Fibroblast of skin of back (primary cell): ENCODE measurements at places on chromosomes 7 and 10.

DNA sequence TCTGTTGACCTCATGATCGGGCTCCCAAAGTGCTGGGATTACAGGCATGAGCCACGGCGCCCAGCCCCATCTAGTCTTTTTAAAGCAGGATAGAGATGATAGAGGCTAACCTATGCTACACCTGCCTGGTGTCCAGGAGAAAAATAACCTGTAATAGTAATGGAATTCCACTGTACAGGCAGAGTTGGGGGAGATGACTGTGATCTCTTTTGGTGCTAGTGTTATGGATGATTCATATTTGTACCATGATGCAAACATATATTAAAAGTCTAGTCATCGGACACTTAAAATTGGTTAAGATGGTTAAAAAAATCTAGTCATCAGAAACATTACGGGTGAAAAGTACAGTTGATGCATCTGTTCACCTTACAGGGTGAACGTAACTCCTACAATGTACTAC is 6.1 kb upstream of the SAR1A start:
- no peak for DNase-seq

- no peak for DNase-seq
Measured at GRCh38 chr7:21414795-21415393, 13.0 kb upstream of the SP4 start.

- DNase-seq = no peak
Measured at GRCh38 chr7:84092207-84092606, 102.4 kb downstream of the SEMA3A start.

GRCh38 chr7:131723926-131724325 is 167.5 kb upstream of the PODXL start:
- peak; percentile 8 for DNase-seq

GRCh38 chr7:134419085-134419484 is 39.8 kb downstream of the AKR1B1 start:
- no peak for DNase-seq

- peak; percentile 78 for DNase-seq
Measured at GRCh38 chr7:37901890-37902524, 14.6 kb downstream of the SFRP4 start.

DNA sequence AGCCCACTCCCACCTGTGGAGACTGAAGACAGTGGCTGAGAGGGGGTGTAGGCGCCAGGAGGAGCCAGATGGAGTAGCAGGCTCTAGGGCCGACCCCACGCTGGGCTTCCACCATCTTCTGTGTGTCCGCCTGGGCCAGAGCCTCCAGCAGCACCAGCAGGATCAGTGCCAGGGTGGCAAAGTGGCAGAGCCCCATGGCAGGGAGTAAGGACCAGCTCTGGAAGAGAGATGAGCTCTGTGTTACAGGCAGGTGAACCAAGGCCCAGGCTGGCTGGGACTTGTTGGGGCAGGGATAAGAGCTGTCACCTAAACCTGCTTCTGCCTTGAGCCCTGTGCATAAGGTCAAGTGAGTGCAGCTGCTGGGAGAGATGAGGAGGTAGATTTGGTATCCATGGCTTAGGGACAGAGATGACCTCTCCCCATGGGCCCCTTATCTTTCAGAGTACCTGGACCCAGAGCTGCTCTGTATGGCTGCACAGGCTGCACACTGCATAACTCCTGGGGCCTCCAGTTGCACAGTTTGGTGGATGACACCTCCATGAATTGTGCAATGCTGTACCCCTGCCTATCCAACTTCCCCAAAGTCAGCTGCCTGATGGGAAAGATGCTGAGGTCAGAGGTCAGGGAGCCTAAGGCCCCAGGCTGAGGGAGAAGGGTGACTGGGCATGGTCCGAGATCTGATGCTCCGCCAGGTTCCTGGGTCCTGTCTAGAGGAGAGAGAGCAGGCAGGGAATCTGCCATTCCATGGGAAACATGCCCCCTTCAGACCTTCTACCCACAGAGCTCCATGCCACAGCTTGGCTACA is 7.4 kb upstream of the SAMD8 start:
- DNase-seq = no peak

GRCh38 chr7:38890597-38890996 is 18.4 kb downstream of the VPS41 start:
- no peak for DNase-seq

- DNase-seq = no peak
Measured at GRCh38 chr7:132499487-132499886, 76.8 kb downstream of the PLXNA4 start.

- peak; percentile 24 for DNase-seq
Measured at GRCh38 chr7:152006336-152006735, 19.1 kb upstream of the GALNT11 start.

DNA sequence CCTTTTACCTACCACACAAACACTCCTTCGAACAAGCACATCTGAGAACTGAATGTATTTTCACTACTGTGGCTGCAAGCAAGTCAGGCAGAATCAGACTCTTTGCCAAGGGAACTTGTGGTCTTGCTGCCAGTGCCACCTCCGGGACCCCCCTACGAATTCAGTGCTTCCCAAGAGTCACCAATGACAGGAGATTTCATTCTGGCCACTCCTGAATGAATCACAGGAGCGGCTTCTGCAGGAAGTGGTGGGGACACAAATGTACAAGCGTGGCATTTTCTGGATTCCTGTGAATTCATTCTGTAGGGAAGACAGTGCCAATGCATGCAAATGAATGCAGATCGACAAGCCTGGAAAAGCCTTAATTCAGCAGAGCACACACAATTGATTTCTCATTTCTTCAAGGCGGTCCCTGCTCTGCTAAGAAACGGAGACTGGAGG is 161.2 kb downstream of the CAMK1D start:
- DNase-seq = peak; percentile 64

DNA sequence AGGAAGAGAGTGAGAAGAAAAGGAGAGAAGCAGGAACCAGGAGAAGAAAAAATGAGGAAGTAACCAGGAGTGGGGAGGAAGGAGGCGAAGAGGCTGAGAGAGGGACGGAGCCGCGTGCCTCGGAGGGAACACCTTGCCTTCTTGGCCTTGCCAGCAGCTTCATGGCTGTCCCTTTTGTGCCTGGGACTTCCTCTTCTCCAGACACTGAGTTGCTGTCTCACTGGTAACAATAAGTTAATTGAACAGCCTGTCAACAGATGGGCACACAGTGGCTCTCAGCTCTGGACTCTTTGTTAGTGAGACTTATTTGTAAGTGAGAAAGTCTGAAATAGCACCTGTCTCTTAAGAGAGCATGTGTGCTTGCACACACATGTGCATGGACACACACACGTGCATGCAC is 83.2 kb downstream of the GATA3 start:
- no peak for DNase-seq

DNA sequence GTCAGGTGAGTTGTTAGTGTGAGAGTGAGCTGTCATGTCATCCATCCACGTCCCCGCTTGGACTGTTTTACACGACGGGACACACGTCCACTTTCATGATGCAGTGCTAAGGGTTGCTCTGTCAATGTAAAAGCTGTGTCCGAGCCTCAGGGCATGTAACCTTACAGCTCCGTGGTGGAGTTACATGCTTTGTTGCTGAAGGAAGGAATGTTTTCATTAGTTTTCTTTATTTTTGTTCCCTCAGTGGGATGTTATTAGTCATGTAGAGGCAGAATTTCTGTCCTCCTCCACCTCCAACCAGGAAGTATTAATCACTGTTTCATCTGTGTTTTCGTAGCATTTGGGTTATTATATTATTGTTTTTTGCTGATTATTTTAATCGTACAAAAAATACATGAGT is 88.6 kb downstream of the NRG3 start:
- peak; percentile 86 for DNase-seq
